NCI-H526 (cell line): ENCODE measurements at places on chromosomes 1 and 21.

GRCh38 chr1:184686540-184686939 is 68.1 kb downstream of the EDEM3 start:
- no peak for DNase-seq

- no peak for DNase-seq
Measured at GRCh38 chr1:47024141-47024801, 802 bp downstream of the CYP4X1 start.

DNA sequence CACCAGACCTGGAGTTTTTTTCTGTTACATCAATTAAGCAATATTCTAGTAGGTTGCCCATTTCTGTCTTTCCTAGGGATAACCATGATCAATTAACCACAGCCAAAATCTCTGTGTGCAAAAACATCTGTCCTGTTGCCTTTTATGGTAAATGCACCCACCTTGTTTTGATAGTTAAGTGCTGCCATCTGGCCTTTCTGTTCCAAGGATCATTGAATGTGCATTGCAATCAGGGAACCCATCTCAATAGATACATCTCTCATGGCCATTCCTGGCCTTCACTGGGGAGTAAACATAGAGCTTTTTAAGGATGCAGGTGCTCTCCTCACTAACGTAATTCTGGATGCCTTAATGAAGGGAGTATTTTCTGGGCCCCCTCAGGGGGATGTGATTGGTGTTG is 111.8 kb upstream of the KIAA1614 start:
- DNase-seq, result no peak

GRCh38 chr1:220809704-220810103 is 23.0 kb downstream of the MTARC1 start:
- no peak for DNase-seq

GRCh38 chr1:224617410-224618355 is 1.6 kb downstream of the CNIH3 start:
- DNase-seq, result peak; percentile 16

DNA sequence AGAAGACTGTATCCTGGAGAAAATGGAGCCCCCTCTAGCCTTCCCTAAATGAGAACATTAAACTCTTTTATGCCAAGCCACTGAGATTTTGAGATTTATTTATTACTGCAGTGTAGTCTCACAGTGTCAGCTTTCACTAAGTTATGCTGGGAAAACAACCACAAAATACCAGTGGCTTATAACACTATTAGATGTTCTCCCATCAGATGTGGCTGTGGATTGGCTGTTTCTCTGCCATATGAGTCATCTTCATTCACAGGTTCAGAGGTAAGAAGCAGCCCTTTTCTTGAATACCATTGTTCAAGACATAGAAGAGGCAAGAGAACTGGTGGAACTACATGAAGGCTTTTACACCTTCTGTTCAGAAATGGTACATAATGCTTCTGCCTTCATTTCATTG is 32.1 kb upstream of the ST6GALNAC5 start:
- DNase-seq, result no peak

DNA sequence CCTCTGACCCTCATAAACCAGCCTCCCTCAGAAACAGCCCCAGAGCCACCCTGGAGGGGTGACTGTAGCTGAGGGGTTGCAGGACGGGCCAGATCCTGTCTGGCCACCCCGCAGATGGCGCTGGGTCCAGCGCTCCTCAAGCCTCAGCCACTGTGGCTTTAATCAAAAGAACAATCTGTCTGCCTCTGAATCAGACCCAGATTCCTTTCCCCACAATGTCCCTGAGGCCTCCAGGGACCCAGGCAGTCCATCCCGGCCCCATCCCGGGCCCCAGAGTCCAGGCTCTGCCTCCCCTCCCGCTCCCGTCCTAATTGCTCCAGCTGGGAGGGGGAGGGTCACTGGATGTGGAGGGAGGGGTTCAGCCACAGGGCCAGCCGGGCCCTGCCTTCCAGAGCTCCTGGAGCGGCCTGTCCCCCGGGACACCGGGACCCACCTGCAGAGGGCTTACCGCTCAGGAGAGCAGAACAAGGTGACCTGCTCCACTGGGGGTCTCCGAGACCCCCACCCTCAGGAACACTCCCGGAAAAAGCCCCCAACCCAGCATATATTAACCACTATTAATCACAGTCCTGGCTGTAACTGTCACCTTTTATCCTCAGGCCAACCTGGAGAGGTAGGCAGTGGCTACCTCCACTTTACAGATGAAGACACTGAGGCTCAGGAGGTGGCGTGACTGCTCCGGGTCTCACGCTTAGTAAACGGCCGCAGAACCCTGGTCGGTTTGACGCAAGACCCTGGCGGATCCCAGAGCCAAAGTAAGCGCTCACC is 836 bp upstream of the FBLIM1 start:
- DNase-seq, result peak; percentile 83

- DNase-seq, result no peak
Measured at GRCh38 chr1:162151900-162152829, 82.7 kb downstream of the NOS1AP start.

GRCh38 chr21:41916888-41917433 is 36.9 kb downstream of the C2CD2 start:
- no peak for DNase-seq

DNA sequence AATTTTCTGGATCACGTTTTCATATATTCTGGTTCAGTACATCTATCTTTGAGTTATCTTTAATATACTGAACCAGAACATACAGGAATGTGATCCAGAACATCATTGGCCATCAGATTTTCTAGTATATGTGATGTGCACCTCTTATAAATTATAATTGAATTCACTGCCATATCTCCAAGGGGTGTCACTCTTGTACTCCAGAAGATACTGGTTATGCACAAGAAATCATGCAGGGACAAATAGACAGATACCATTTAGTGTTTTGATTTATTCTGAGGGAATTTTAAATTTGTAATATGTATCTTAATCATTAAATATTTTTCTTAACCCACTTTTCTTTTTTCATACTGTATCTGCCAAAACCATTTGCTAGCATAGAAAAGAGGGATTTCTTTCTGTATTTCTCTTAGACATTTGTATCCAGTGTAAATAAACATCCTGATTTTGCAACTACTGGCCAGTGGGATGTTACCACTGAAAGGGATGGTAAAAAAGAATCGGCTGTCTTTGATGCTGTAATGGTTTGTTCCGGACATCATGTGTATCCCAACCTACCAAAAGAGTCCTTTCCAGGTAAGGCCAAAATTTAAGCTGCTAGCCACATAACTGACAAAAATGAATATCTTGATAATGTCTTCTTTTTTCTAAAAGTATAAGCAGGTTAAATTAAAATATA is 16.7 kb downstream of the FMO3 start:
- no peak for DNase-seq

GRCh38 chr1:66436378-66437135 is 97.4 kb upstream of the SGIP1 start:
- DNase-seq, result no peak

DNA sequence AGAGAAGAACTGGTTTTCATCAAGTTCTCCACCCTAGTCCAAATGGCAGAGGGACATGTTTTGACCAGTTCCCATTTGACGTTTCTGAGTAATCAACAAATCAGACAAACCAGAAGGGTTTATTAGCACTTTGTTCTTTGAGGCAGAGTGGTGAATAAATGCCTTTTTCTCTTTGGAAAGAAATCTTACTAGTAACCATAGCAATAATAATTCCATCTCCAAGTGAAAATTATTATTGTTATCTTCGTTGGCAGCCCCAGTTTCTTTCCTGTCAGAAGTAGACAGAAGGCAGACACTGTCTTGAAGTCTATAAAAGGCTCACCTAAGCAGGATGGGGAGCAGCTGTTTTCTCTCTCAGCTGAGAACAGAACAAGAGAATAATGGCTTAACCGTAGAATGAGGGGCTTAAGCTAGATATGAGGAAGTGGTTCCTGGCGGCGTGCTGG is 391.6 kb downstream of the PBX1 start:
- DNase-seq, result no peak

- no peak for DNase-seq
Measured at GRCh38 chr1:6285336-6285735, 24.4 kb upstream of the GPR153 start.

DNA sequence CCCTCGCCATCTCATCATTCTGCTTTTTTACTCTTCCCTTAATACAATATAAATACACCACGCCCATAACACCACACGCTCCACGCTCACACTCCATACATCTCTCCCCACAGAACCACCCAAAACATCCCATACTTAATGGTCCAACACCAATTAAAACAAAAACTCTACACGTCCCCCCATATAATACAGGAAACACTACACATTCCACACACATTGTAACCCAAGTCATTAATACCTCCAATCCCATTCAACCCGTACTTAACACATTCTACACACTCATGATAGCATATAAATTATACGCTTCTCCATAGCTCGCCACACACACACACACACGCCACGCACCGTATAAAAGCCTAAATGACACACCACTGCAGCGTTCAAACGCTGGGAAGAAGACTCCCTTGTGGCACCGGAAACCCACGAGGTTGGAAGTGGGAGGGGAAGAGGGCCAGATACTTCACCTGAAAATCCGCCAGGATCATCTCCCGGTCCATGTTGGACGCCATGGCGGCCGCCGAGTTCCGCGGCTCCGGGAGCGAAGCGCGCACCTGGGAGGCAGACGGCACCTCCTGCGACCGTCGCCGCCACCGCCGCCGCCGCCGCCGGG is 659 bp downstream of the FAF1 start:
- DNase-seq, result no peak

GRCh38 chr1:23129846-23130245 is 38.8 kb downstream of the LUZP1 start:
- no peak for DNase-seq

GRCh38 chr1:203600782-203601513 is 25.7 kb upstream of the ATP2B4 start:
- DNase-seq, result no peak

GRCh38 chr1:159925719-159926078 is 392 bp upstream of the TAGLN2 start:
- DNase-seq, result peak; percentile 47

DNA sequence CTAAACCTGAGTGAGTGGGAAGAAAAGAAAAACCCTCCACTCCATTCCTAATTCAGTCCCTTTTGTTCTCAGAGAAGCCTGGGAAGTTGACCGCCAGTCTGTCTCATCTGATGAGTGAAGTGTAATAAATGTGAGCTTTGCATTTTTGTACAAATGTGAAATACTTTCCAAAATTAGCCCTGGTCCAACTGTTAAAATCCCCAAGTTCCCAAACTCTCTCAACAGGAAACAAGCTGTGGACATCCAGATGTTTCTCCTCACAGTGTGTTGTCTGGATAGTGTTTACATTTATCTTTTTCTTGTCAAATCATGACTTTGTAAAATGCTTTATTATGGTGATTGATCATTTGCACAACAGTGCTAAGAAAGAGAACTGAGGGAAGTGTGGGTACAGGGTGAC is 145.1 kb downstream of the TM2D1 start:
- DNase-seq, result no peak

DNA sequence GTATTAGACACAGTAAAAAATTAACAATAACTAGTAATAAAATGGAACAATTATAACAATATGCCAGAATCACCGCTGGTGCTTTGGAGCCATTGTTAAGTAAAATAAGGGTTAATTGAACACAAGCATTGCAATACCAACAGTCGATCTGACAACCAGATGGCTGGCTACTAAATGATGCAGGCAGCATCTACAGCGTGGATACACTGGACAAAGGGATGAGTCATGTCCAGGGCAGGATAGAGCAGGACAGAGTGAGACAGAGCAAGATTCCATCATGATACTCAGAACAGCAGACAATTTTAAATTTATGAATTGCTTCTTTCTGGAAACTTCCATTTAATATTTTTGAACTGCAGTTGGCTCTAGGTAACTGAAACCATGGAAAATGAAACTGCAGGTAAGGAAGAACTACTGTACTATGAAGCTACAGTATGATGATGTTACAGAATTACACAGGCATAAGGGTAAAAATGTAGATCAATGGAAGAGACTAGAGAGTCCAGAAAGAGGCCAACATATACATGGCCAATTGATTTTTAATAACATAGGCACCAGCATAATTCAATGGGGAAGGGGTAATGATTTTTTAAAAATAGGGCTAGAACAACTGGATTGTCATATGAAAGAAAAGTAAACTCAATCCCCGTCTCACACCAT is 168.7 kb downstream of the RRAGC start:
- no peak for DNase-seq

GRCh38 chr1:109827466-109827865 is 63.7 kb upstream of the EPS8L3 start:
- no peak for DNase-seq

- no peak for DNase-seq
Measured at GRCh38 chr1:238777551-238777950, 608.8 kb upstream of the CHRM3 start.

- DNase-seq, result no peak
Measured at GRCh38 chr21:15468368-15468767, 261.4 kb upstream of the USP25 start.

DNA sequence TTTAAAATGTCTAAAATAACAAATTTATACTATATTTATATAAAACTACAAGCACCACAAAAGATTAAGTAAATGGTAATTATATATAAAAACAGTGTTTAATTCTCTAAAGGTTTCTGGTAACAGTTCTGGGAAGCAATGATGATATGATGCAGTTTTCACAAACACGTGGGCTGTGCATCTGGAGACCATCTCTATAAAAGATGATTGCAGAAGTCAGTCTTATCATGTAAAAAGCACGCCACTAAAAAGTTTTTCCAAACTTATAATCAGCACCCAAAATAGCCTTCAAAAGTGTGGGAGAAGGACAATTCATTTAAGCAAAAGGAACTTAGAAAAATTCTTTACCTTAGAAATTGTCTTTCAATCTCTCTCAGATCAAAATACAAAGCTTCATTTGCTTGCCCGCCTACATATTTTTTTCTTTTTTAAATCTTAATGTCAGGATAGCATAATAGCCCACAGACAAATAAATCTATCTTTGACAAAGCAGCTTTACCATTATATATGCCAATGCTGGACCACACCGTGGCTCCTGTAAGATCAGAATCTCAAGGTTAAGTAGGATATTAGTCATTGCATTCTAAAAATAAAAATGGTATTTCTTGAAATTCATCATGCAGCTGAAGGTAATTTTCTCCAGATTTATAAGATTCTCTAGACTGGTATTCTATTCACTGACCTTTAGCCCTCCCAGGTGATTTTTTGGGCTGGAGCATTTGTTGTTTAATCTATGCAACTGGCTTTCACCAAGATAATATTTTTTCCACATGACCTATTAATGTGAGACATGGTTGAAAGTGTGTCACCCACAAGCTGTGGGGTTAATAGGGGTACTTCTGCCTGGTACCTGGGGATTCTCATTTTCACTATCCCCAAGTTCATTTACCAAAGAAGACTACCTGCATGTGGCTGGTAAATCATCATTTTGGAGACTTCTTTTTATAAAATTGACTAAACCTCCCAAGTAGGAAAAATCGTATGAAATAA is 189.6 kb upstream of the ST6GALNAC5 start:
- no peak for DNase-seq

DNA sequence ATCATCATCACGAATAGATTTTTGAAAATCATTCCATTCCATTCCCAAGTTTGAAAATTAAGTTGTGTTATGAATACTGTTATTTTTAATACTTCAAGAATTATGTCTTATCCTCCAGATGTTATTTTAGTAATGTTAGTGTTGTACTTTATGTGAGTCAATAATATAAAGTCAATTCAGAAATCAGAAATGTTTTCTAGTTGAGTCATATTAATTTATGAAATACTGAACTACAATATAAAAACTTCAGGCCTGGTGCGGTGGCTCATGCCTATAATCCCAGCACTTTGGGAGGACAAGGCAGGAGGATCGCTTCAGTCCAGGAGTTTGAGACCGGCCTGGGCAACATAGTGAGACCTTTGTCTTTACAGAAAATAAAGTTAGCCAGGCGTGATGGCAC is 38.4 kb upstream of the GPR25 start:
- DNase-seq, result no peak

GRCh38 chr1:200147094-200147493 is 119.6 kb downstream of the NR5A2 start:
- DNase-seq, result no peak

- no peak for DNase-seq
Measured at GRCh38 chr1:191714845-191715244, 443.4 kb upstream of the RGS18 start.
